ENCODE measurements at places on chromosomes 16 and 17. TPM values are rescaled to one million over a fixed set of nuclear protein-coding genes. Genes with fewer than 3 reads are reported as not detected.

- H3K36me3 ChIP-seq: no peaks in the 10 kb centered on the region
- no peak for DNase-seq
- H3K27ac ChIP-seq: no peak overlapping the region
Measured at GRCh38 chr17:48236681-48237134, 129.1 kb downstream of the SNX11 start.

GRCh38 chr16:12677502-12677901, 126.2 kb downstream of the CPPED1 start:
- H3K4me1 ChIP-seq: no peaks in the 10 kb centered on the region
- no peaks in the 10 kb centered on the region for H3K27me3 ChIP-seq
- no peaks in the 10 kb centered on the region for H3K36me3 ChIP-seq

DNA sequence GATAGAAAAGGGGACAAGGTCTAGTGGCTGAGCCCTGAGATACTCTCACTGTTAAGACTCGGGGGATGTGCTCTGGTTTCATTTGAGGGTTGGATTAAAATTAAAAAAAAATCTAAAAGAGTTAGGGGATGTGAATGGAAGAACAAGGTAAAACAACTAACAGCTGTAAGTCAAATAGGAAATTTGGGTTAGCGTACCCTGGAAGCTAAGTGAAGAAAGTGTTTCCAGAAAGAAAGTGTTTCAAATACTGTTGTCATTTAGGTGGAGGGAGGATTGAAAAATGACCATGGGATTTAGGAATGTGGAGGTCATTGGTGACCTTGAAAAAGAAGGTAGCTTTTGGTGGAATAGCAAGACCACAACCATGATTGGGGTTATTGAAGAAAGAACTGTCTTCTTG, 37.7 kb downstream of the PPM1D start:
- H3K36me3 ChIP-seq: no peaks in the 10 kb centered on the region
- no peak overlapping the region for H3K4me3 ChIP-seq
- H3K4me1 ChIP-seq: no peaks in the 10 kb centered on the region
- no peak for DNase-seq
- H3K27ac ChIP-seq: no peak overlapping the region

DNA sequence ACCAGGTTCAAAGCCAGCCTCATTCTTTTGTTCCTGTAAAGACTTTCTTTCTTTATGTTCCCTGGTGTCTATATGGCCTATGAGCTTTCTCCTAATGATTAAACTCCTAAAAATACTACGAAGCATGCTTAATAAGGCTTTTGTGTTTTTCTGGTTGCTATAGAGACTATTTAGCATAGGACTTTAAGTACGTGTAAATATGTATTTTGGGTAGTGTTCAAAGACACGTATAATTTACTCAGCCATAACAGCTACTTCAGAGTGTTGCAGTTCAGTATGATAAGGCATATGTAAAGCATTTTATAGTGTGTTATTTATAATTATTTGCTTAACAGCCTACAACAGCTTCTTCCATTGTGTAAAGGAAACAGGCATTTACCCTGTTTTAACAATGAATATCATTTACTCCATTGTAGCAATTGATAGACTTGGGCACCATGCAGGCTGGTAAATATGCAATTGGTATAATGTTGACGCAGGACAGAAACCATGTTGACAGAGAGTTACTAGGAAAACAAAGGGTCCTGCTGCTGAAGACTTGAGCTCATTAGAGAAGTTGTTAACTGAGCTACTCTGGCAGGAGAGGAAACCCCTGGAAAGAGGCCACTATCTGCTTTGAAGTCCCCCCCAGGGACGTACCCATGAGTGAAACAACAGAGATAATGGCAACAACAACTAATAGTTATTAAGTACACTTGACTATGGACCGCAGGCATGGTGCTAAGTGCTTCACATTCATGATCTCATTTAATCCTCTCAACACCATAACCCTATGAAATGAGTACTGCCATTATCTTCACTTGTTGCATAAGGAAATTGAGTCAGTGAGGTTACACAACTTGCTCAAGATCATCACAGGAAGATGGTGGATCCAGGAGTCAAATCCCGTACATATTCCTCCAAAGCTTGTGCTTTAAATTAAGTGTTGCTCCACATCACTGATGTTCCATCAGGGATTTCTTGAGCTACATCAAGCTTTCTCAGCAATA, 342.2 kb upstream of the DYNLRB2 start:
- DNase-seq: no peak
- no peaks in the 10 kb centered on the region for H3K36me3 ChIP-seq
- H3K27me3 ChIP-seq: no peaks in the 10 kb centered on the region
- no peaks in the 10 kb centered on the region for H3K4me1 ChIP-seq
- no peak overlapping the region for H3K4me3 ChIP-seq

DNA sequence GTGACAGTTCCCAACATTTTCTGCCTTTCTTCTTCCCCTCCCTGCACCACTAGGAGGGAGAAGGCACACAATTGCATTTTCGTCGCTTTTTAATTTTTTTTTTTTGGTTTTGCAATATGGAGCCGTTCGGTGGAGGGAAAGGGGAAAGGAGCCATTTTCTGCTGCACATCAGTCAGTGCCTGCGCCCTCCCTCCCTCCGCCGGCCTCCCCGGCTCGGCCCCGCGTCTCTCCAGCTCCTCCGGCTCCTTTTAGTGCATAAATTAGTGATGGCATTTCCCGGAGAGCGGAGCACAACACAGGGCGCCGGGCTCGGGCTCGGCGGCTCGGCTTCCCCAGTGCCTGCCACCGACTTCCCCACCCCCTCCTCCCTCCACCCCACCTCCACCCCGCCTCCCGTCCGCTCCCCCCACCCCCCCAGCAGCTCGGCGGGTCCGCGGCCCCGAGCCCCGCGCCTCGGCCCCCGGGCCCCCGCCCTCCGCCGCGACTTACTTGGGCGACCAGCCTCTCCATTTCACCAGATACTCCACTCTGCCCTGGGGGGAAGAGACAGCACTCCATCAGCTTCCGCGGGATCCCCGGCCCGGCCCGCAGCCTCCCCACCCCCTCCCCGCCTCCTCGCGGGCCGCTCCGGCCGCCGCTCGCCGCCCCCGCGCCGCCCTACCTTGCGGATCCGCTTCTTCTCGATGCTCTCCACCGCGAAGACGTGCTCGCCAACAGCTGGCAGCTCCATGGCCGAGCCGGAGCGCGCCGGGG, 542 bp downstream of the CBX4 start:
- peak; percentile 79 for DNase-seq
- H3K27ac ChIP-seq: peak overlapping the region; percentile 91
- H3K27me3 ChIP-seq: peaks cover 42% of the 10 kb centered on the region
- peak overlapping the region; percentile 69 for H3K4me3 ChIP-seq
- peaks cover 66% of the 10 kb centered on the region for H3K4me1 ChIP-seq

DNA sequence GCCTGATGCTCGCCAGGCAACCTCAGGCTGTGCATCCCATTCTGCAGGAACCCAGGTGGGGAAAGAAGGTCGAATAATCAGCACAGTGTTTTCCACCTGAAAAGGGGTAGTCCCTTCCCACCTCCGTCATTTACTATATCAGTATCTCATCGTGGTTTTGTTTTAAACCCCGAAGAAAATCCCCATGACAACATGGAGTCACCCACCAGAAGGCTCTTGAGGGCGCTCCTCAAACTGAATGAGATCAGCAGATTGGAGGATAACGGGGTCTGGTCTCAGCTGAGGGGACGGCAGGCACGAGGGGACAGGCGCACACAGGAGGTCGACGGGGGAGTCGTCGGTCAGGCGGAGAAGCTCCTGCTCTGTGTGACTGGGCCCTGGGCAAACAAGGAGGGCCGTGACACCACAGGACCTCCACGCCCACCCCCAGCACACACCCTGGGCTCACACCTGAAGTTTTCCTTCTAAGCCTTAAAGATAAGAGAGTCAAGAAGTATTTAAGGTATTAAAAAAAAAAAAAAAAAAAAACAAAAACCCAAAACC, 44.2 kb downstream of the MARF1 start:
- H3K27ac ChIP-seq: no peak overlapping the region
- H3K27me3 ChIP-seq: no peaks in the 10 kb centered on the region
- H3K4me3 ChIP-seq: no peak overlapping the region

- H3K36me3 ChIP-seq: peaks cover 15% of the 10 kb centered on the region
- no peaks in the 10 kb centered on the region for H3K27me3 ChIP-seq
- no peak overlapping the region for H3K4me3 ChIP-seq
Measured at GRCh38 chr17:75758131-75758905, 6.7 kb downstream of the GALK1 start.

DNA sequence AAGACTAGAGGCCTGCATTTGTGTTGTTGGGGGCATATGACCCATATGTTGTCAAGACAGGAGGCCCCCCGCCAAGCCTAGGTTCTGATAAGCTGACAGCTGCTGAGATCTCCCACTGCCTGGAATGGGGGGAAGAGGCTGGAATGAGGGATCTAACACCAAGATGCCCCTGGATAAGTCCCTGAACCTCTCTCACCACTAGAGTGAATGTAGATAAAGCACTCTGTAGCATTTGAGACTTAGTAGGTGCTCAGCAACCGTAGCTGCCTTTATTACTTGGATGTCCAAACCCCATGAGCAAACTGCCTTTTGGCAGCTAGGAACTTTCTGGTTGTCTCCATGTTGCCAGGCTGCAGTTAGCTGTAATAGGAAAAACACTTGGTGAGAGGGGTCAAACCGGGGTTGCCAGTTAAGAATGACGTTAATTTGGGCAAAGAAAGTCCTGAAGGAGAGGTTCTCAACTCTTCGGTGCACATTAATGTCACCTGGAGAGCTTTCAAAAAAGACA, 4.4 kb upstream of the RASL10B start:
- H3K4me3 ChIP-seq: no peak overlapping the region
- H3K27ac ChIP-seq: no peak overlapping the region

The HOXB3 gene
- total RNA-seq: 2.0 TPM

GRCh38 chr17:2390199-2390836, 10.5 kb downstream of the MNT start:
- no peak for DNase-seq
- peaks cover 8% of the 10 kb centered on the region for H3K36me3 ChIP-seq
- peak overlapping the region; percentile 100 for H3K27ac ChIP-seq
- no peak overlapping the region for H3K4me3 ChIP-seq
- H3K4me1 ChIP-seq: peaks cover 35% of the 10 kb centered on the region

DNA sequence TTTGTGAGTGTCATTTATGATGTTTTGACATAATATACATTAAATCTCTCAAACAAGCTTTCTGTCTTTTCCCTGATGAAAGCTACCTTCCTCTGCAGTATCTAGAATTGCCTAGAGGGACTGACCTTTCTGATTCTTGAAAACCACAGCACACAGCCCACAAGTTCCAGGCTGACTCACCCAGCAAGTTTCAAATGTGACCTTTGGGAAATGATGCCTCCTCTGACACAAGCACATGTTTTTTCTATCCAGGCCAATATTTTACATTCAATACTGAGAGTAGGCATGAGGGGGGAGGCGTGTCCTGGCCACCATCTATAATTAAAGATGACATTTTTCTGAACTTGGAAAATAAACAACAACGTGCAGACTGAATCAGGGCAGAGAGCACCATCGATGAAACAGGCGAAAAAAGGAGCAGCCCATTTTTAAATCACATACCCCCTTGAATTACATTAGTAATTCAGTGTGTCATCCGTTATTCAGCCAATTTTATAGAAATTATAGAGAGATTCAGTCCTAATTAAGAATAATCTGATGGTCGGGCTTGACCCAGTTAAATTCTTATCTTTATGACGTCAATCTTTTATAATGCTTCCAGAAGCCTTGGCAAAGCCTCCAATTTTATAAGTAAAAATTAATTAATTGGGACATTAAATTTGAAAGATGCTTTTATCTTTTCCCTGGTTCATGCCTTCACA, 292.6 kb upstream of the CDH11 start:
- no peaks in the 10 kb centered on the region for H3K36me3 ChIP-seq
- no peaks in the 10 kb centered on the region for H3K4me1 ChIP-seq
- no peak overlapping the region for H3K27ac ChIP-seq
- H3K27me3 ChIP-seq: no peaks in the 10 kb centered on the region
- no peak overlapping the region for H3K4me3 ChIP-seq
- no peak for DNase-seq

GRCh38 chr17:51435641-51436091, 175.3 kb downstream of the UTP18 start:
- H3K27ac ChIP-seq: no peak overlapping the region
- DNase-seq: no peak
- H3K4me1 ChIP-seq: no peaks in the 10 kb centered on the region
- no peaks in the 10 kb centered on the region for H3K27me3 ChIP-seq
- H3K36me3 ChIP-seq: no peaks in the 10 kb centered on the region
- H3K4me3 ChIP-seq: no peak overlapping the region

GRCh38 chr16:28913946-28914724, 10.9 kb downstream of the RABEP2 start:
- peaks cover 85% of the 10 kb centered on the region for H3K36me3 ChIP-seq
- no peak overlapping the region for H3K27ac ChIP-seq

DNA sequence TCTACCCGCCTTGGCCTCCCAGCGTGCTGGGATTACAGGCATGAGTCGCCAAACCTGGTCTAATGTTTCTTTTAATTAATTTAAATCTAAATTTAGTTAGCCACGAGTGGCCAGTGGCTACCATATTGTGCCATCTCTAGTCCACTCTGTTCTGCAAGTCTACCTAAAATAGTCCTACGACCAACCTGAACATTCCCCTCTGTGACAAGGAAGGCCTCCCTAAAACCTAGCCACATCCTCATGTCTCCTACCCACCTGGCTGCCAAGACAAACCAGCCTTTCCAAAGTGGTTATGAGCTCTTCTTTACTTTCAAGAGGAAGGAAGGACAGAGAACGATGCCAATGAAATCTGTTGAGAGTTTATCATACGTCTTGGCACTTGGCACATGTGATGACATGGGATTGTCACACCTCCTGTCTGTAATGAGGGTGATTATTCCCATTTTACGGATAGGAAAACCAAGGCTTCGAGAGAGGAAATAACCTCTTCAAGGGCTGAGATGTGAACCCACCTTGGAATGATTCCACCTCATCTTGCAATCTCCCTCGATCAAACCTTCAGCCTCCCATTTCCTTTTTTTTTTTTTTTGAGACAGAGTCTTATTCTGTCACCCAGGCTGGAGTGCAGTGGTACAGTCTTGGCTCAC, 19.7 kb downstream of the MYH11 start:
- peak overlapping the region; percentile 87 for H3K27ac ChIP-seq
- no peaks in the 10 kb centered on the region for H3K36me3 ChIP-seq
- no peak for DNase-seq
- H3K4me3 ChIP-seq: no peak overlapping the region
- H3K27me3 ChIP-seq: no peaks in the 10 kb centered on the region
- H3K4me1 ChIP-seq: no peaks in the 10 kb centered on the region

GRCh38 chr17:34434052-34434451, 71.0 kb upstream of the CCL1 start:
- DNase-seq: no peak
- no peak overlapping the region for H3K4me3 ChIP-seq
- H3K4me1 ChIP-seq: no peaks in the 10 kb centered on the region
- no peaks in the 10 kb centered on the region for H3K27me3 ChIP-seq
- H3K36me3 ChIP-seq: no peaks in the 10 kb centered on the region

Data from heart left ventricle (tissue), 16 donors.